ENCODE measurements at places on chromosomes 2 and 18.
A peak's percentile ranks its signal among the peaks of the same experiment; 100 is the strongest.

DNA sequence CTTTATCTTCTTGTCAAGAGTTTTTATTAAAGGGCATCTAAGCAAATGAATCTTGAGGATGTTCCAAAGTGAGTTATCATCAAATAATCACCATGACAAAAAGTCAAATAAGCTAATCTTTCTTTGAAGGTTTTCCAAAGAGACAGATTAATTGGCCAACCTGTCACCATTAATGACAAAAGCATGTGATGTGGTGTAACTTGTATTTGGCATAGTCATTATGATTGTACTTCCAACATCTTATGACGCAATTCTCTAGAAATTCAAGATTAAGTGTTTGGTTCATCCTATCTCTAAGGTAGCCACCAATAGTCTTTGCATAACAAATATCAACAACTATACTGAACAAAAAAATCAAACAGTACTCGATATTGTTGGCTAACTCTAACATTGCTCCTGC lies 28.6 kb downstream of the RBMS1 start:
- DNase-seq = no peak

GRCh38 chr2:60212181-60212945 lies 341.1 kb downstream of the BCL11A start:
- no peak for DNase-seq

GRCh38 chr2:69390471-69390870 lies 3.4 kb upstream of the GFPT1 start:
- no peak for DNase-seq

- no peak for DNase-seq
Observed at GRCh38 chr2:238730001-238730669, 117.8 kb upstream of the TWIST2 start.

DNA sequence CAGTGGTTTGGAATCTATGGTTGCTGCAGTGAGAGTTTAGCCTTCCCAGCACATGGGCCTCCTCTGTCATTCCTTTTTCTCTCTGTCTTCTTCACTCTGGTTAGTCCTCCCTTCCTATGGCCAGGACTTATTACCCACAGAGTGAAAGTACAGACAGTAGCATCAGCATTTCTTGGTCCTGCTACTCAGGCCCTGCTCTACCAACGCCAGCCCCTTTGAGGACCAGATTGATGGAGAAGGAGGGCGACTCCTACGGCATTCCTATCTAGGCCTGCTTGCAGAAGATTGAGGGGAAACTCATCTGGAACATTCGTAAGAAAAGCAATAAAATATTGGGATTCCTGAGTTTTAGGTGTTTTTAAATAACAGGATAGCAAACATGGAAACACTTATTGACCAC lies 43.5 kb downstream of the BMP10 start:
- no peak for DNase-seq

- no peak for DNase-seq
Observed at GRCh38 chr2:235870515-235870914, 297.7 kb downstream of the GBX2 start.

GRCh38 chr2:69202327-69202726 lies 184.7 kb downstream of the GFPT1 start:
- no peak for DNase-seq

GRCh38 chr2:128178650-128179460 lies 87.9 kb downstream of the UGGT1 start:
- DNase-seq = peak; percentile 59

DNA sequence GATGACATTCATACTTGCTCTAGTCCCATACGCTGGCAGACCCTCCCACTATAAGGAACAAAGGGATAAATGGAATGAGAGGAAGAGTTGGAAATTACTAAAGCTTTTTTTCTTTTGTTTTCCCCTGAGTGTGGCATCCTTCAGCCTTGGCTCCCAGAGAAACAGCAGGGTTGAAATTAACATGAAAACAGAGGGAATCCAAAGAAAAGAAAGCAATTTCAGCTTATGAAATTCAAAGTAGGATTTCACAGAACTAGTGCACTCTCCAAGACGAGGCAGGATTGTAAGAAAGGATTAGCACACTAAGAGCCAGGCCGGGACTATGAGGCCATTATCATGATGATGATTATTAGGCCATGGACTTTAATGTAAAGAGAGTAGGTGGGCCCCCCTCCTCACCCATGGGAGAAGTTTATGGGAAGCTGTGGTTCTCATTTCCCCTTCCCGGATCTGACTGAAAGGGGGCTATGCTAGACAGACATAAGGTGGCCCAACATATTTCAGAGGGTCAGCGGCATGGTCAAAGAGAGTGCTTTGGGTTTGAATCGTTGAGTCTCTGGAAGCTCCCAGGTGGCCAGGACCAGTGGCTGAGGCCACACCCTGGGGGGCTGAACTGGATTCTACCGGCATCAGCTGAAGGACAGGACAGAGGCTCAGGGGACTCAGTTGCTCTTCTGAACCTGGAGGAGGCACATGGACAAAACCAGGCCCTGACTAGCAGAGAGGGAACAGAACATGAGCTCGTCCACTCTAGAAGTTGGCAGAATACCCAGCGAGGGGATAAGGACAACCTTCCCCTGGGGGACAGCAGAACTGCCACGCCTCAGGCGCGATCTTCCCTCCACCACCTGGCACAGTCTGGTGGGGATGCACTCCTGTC lies 100.1 kb upstream of the ARL4C start:
- DNase-seq = no peak

GRCh38 chr2:75022516-75022915 lies 64.1 kb downstream of the POLE4 start:
- DNase-seq = no peak

DNA sequence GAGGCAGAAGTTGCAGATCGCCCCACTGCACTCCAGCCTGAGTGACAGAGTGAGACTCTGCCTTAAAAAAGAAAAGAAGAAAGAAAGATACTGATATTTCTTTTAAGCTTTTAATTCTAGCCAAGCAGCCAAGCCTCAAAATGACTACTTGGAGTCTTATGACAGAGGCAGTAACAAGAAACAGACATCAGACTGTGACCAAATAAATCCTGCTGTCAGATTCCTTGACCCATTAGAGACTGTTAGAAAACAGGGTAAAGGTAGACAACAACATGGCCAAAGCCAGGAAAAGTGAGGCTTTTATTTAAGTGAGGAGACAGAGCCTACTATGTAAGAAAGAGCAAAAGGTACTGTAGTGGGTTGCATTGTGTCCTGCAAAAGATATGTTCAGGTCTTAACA lies 83.4 kb upstream of the NARS1 start:
- DNase-seq = no peak

DNA sequence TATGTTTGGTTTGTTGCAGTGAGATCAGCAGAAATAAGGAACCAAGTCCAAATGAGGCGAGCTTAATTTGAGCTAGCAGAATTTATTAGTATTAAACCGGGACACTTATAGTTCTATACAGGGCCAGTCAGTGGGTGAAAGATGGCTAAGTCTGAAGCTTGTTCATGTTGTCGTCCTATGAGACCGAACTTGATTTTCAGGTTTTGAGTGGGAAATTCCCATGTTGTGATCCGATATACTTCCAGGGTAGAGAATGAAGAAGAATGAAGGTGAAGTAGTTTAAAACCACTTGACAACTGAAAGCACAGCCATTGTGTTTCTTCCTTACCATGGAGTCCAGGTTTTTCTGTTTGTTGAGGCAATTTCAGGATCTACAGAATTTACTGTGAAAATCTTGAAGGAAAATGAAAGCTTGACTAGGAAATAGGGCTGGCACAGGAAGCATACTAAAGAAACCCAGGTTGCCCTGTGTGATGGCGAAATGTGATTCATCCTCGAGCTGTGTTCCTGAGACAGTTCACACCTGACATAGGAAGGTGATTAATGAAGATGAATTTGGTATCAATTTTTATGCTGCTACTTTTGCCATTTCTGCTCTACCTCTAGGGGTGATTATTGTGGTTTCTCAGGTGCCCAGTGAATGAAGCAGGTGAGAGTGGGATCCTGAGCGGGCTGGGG lies 37.6 kb upstream of the MGAT5 start:
- DNase-seq = no peak

DNA sequence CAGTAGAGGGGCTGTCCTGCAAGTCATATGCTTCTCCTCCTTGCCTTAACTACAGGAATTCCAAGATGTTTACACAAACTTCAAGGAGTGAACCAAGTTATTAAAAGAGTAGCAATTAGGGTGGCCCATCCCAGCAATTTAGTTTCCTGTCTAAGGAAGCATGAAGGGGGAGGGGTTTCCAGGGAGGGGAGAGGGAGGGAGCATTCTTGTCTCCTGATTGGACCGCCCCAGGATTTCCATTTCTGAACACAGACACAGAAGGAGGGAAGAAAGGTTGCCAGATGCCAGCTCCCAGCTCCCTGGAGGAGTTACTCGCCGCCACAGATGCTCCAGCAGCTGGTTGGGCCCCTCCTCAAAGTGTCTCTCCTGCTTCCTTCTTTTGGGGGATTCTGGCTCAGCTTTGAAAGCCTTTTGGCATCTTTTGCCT lies 107.6 kb downstream of the TRIB2 start:
- DNase-seq = no peak

GRCh38 chr18:1124495-1124894 lies 219.8 kb downstream of the ADCYAP1 start:
- no peak for DNase-seq

GRCh38 chr2:120930864-120931263 lies 195.2 kb downstream of the GLI2 start:
- DNase-seq = no peak

GRCh38 chr2:72908741-72909140 lies 8.6 kb upstream of the EMX1 start:
- DNase-seq = no peak

- DNase-seq = no peak
Observed at GRCh38 chr2:234204480-234204879, 154.0 kb downstream of the SPP2 start.

DNA sequence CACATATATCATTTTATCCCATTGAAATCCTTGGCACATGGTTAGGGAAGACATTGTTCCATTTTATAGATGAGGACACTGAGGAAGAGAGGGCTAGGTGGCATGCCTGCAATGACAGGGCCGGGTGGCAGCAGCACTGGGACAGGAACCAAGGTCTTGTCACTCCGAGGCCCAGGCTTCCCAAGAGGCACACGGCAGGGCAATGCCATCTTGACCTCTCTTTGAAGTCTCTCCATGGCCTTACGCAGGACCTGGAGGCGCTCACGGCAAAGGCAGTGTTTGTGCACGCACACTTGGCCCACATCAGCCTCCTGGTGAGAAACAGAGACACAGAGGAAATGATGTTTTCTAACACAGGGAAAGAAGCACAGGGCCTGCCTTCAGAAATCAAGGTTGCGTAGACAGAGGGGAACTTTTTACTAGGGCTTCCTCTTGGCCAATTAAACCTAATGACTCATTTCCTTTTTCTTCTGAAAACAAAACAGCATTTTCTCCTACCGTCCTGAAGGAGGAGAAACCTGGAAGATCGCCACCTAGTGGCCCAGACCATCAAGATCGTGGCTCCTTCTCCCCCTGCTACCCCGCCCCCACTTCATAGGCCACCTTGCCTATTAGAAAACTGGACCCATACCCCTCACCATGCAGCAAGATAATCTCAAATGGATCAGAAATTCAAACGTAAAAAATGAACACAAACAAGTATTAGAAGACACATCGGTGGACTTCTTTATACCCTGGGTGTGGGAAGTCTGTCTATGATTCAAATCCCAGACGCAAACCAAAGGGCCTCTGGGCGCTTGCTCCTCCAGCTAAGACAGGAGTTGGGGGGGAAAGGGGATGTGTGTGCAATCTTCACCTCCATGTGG lies 74.6 kb upstream of the SP3 start:
- peak; percentile 86 for DNase-seq

DNA sequence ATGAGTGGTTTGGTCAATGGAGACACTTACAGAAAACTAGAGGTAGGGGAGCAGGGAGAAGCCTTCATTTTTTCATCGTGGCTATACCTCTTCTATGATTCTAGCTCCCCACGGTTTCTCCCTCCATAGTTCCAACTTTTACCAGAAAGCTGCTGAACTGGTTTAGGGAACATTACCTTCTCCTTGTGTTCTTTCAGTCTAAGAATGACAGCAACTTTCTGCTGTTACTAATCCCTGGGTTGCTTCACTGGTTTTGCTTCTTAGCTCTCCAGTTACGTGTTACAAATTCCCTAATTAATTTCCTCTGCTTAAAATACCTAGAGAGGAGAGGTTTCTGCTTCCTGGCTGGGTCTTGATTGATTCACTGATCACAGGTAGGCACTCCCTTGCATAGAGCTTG lies 499.9 kb downstream of the SLC4A3 start:
- DNase-seq = no peak

DNA sequence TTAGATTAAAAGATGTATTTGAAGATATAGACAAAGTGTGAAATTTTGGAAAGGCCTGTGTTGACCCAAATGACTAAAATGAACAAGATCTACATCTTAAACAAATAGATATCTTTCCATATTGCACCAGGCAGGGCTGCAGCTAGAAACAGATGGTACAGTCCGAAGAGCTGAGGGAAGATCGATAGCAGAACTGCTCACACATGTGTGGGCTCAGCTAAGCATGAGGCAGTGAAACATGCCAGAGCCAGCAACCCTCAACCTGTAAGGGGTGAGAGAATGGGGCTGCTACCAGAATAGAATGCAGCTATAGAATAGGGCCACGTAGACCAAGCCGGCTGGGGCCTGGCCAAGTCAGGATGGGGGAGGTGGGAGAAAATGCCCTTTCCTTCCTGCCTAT lies 87.8 kb downstream of the SLC5A7 start:
- DNase-seq = no peak

- no peak for DNase-seq
Observed at GRCh38 chr2:151777487-151777886, 43.2 kb upstream of the NEB start.

DNA sequence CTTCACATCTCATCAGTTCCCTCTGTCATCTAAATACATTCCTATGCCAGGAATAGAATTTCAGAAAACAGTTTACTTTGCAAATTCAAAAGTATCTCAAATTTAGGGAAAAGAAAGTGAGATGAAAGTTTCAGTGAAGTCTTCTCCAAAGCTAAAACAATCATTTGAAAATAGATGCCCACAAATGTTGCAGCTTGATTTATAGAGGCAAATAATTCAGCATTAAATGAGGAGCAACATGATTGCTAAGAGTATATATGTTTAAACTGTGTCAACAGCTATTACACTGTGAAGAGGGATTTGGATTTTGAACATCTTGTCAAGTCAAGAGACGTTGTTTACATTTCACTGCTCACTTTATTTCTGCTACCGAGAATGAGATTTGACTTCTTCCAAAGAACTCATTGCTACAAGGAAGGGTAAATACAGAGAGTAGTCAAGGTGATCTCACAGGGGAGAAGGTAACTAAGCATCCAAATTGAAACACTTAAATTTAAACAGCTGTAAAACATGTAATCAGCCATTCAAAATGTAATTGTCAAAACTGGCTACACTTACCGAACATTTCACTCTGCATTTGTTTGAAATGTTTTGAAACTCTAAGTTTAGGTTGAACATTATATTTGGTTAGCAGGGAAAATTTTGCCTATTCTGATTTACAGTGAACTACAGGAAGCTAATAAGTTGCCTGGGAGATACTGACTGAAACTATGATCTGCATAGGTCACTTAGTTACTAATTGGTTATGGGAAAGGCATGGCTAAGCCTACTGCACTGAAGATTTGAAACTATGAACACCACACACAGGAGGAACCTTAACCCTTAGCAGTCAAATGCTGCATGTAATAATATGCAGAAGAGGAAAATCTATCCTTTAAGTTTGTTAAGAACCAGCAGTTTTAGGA lies 33.2 kb upstream of the GALNT3 start:
- DNase-seq = no peak

Measured in AG09319 (cell line).